ENCODE measurements at places on chromosomes 1 and 21.

DNA sequence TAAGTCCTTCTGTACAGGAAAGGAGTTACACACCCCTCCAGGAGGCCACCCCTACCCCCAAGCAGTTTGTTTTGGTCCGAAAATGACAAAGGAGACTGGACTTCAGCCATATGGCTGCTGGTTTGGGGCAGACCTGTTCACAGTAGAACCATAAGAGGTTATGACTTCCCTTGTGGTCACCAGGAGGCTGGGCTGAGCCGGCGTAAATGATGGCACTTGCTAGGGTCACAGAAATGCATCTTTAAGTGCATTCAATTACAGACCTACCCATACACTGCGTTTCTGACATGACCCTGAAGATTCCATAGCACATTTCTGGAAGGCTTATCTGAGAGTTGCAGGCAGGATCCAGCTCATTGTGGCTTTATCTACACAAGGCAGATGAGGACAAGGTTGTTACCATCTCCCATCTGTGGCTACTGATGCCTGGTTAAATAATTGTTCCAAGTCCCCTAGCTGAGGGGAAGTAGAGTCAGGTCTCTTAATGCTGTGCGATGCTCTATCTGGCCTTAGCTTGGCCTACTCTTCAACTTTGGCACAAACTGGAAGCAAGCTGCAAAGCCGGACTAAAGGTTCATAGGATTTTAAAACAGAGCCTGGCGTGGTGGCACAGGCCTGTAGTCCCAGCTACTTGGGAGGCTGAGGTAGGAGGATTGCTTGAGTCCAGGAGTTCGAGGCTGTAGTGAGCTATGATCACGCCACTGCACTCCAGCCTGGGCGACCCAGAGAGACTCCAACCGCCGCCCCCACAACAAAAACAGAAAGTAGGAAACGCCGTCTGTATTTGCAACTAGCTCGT is 1.7 kb upstream of the TRIM67 start:
- no peak for DNase-seq

- DNase-seq: no peak
Observed at GRCh38 chr1:212072047-212072446, 36.5 kb downstream of the DTL start.

- DNase-seq: no peak
Observed at GRCh38 chr1:226654668-226655055, 84.4 kb downstream of the ITPKB start.

DNA sequence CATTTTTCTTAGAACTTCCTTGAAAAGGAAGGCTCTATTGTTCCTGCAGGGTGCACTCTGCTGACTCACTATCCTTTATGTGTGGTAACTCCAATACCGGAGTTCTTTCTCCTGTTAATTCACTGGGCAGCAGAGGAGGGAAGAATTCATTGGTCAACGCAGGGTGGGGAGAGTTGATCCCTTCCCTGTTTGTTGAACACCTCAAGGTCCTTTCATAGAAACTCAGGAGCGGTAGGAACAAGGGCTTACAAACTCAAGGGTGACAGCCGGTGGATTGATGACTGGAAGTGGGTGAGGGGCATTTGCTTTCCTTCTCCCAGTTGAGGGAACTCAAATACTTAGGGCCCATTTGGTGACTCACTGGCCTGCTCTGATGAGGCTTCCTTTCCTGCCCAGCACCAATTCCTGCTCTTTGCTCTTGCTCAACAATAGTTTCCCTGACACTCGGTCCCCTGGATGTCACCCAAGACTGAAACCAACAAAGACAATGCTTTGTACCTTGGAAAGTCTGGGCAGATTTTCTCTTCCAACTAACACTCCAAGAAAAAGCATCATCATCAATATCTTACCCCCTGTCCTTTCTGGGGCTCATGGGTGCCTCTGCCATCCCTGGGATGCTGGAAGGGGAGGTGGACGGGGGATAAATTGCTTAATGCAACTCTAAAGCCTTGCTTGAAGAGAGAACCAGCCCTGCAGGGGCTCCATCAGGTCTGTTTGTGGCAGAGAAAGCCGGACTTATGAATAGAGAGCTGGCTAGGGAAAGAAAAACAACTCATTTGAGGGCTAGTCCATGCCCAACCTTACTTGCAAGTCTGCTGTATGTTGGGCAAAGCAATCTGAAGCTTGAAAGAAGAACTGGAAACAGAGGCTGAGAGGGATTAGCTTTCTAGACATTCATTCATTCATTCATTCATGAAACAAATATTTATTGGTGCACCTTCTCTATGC is 9.3 kb downstream of the SLC26A9 start:
- peak; percentile 90 for DNase-seq

- DNase-seq: peak; percentile 43
Observed at GRCh38 chr1:32066489-32066873, 6.3 kb upstream of the TMEM39B start.

DNA sequence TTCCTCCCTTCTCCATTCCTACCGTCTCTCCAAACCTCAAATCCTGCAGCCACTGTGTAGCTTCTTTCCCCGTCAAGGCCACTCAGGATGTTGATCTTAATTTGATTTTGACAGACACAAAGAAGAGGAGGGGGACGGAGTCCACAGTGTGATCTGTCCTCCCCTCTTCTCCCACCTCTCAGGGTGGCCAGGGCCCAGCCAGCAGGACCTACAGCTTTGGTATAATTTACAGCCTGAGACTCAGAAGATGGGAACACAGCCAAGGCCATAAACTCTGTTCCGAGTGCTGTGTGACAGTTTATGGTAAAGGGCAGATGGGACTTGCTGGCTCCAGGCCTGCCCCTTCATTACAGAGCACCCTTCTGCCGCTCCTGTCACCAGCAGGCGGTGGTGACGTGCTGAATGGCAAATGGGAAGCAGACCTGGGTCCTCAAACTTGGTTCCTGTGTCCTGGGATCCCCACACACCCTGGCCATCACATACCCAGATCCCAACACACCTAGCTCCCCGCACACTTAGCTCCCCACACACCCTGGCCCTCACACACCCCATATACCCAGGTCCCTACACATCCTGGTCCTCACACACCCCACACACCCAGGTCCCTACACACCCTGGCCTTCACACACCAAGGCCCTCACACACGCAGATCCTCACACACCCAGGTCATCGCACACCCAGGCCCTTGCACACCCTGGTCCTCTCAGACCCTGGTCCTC is 71.6 kb downstream of the CD2 start:
- no peak for DNase-seq

- peak; percentile 64 for DNase-seq
Observed at GRCh38 chr1:155272466-155273342, 600 bp downstream of the CLK2 start.

- no peak for DNase-seq
Observed at GRCh38 chr1:149937759-149938158, 1.1 kb upstream of the MTMR11 start.

- peak; percentile 90 for DNase-seq
Observed at GRCh38 chr1:43858324-43858723, 75.3 kb upstream of the ARTN start.

GRCh38 chr1:227774821-227775661 is 39.8 kb downstream of the SNAP47 start:
- DNase-seq: peak; percentile 55

GRCh38 chr1:98003442-98003841 is 82.6 kb upstream of the DPYD start:
- DNase-seq: no peak

GRCh38 chr1:66265268-66265667 is 268.7 kb upstream of the SGIP1 start:
- no peak for DNase-seq

DNA sequence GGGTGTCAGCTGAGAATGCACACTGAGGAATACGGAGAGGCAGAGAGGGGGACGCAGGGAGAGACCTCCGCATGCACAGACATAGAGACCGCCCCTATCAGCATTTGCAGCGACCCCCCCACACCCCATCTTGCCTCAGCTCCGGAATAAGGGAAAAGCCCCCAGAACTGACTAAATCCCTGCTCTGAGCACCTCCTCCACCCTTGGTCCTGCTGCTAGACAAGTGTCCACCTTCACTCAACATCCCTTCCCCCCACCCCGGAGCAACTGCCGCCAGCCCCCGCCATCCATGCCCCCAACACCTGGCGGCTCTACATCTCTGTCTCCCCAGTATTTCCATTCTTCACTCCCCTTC is 769 bp downstream of the SV2A start:
- no peak for DNase-seq

GRCh38 chr1:223429821-223430220 is 36.6 kb downstream of the CCDC185 start:
- DNase-seq: no peak

DNA sequence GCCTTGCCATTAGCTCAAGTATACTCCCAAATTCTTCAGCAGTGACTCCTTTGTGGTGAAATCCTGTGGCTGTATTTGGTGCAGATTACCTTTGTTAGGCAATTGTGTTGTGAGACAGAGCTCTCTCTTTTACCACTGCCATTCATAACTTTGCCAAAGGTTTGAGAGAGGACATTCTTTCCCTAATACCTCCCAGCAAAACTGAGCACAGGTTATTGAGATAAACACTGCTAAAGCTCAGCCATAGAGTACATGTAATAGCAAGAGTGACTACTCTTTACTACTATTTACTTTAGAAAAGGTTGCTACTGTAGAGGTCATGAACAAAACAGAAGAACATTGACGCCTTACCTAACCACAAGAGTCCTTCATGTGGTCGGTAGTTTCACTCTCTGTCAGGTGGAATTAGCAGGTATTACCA is 514.0 kb upstream of the ADAMTS5 start:
- peak; percentile 59 for DNase-seq

- no peak for DNase-seq
Observed at GRCh38 chr1:109468903-109469302, 2.6 kb downstream of the SYPL2 start.

- DNase-seq: no peak
Observed at GRCh38 chr21:14493731-14494130, 52.4 kb downstream of the SAMSN1 start.

DNA sequence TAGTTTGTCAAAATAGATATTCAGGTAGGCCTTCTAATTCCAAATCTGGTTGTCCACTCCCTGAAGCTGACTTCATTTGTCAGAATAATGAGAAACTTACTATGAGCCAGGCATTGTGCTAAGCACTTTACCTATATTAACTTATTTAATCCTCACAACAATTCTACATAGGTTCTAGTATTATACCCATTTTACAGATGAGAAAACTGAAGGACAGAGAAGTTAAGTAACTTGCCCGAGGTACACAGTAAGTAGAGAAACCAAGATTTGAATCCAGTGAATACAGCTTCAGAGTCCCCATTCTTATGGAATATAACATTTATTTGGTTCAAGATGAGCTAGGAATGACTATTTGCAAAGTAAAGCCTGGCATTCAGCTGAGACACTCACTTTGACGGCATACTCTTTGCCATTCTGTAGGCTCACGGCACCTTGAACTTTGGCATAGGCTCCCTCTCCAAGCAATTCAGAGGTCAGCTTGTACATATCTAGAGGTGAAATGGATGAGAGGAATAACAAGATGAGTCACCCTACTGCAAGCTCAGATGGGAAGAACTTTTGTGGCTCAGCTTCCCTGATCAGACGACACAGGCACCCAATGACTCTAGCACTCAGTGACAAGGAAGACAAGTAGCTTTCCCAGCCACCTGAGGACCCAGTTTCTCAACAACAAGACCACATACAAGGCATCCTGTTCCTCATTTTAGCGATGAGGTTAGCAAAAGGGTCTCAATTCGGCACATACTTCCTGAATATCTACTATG is 23.7 kb downstream of the MKNK1 start:
- DNase-seq: no peak

DNA sequence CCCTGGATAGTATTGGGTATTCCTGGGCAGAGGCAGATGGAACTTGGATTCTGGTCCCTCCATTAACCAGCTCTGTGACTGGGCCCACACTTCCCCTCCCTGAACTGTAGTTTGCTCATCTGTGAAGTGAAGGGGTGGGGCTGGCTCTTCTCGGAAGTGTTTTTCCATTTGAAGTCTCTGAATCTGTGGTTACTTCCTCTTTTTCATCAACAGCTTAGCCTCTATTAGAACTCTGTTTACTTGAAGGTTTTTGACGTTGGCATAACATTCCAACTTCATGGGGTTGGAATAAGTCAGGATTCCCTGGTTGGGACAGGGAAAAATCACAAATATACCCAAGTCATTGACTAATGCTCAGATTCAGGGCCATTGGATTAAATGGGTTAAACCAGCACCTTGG is 3.6 kb downstream of the KIAA0040 start:
- DNase-seq: no peak

DNA sequence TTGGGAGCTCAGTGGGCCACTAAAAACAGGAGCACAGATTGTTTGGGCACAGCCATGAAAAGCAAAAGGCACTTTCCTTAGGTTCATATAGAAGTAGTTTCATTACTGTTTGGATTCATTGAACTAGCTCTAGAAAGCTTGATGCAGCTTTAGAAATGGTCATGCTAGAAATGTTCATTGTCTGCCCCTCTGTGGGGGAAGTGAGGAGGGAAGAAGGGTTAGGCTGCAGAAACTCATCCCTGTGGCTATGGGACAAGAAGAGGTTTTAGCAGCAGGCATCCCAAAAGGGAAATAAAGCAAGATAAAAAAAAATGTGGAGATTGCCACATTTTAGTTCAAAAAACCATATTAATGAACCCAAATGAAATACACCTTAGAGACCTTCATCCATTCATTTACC is 359.6 kb upstream of the PTBP2 start:
- DNase-seq: no peak

DNA sequence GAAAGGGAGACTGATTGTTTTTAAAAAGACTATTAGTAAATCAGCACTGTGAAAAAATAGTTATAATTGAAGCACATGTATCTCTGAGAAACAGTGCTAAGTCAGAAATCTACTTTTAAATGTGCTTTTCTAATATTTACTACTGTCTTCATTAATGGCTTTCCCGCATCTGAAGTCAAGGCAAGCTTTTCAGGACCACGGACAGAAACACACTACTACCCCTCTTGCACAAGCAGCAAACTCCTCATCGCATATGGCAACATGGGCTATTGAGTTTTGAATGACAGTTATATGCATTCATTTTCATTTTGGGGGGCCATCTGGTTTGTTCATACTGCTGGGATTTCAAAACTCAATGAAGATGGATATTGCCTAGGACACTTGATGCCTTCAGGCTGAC is 433.4 kb upstream of the CAMK1G start:
- peak; percentile 49 for DNase-seq

GRCh38 chr1:22709891-22710700 is 543 bp upstream of the EPHB2 start:
- peak; percentile 83 for DNase-seq

- DNase-seq: peak; percentile 86
Observed at GRCh38 chr1:24022581-24023361, 42.6 kb upstream of the SRSF10 start.

GRCh38 chr1:7252411-7253117 is 467.3 kb downstream of the CAMTA1 start:
- no peak for DNase-seq

DNA sequence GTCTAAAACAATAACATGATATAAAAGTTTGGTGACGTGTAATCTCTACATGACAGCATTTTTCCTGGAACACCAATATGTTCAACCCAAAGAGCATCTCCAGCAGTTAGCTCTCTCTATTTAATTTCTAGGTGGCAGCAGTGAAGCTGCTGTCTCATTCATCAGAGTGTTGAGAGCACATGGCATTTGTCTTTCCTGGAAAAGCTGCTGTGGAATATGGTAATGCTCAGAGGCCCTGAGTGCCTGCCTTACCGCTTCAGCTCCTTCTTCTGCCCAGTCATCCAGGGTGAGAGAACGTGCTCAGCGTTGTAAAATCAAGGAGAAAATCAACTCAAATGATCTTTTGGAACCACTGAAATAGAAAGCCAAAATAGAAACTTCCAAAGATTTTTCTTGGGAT is 640.7 kb downstream of the ADGRL2 start:
- no peak for DNase-seq

All from AG08395 (cell line).